ENCODE measurements at places on chromosomes 16 and 17. TPM values are rescaled to one million over a fixed set of nuclear protein-coding genes. Genes with fewer than 3 reads are reported as not detected.

The MYO15B gene
- total RNA-seq = 102 TPM

The TBC1D3E gene
- not detected for total RNA-seq

The SCGB1C2 gene
- not detected for total RNA-seq

The CRAMP1 gene
- total RNA-seq = 30.1 TPM

The INCA1 gene
- total RNA-seq = not detected

The AARSD1 gene
- total RNA-seq = 52.2 TPM

The TP53TG3B gene
- total RNA-seq = not detected

The NLRC3 gene
- 28.8 TPM for total RNA-seq

The SECTM1 gene
- total RNA-seq = 12.6 TPM

Data from activated T-cell treated with anti-CD3 and anti-CD28 coated beads, Interleukin-2, amount 50 U/mL, for 72 hours (primary cell).